ENCODE measurements at places on chromosomes 16 and 17.

- no peak for DNase-seq
Measured at GRCh38 chr17:28906276-28906675, 3.4 kb upstream of the DHRS13 start.

GRCh38 chr17:39568702-39569101 is 39.0 kb downstream of the NEUROD2 start:
- DNase-seq: no peak

DNA sequence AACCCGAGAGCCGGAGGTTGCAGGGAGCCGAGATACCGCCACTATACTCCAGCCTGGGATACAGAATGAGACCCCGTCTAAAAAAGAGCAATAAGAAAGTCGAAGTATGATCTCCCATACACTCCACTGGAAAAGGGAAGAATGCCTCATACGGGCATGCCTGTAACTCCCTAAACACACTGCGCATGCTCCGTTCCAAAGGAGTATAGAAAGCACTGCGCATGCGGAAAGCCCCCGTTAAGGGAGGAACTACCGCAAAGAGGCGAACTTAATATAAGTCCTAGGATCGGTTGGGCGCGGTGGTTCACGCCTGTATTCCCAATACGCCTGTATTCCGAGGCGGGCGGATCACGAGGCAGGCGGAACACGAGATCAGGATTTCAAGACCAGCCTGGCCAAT is 313.1 kb upstream of the ERCC4 start:
- no peak for DNase-seq

DNA sequence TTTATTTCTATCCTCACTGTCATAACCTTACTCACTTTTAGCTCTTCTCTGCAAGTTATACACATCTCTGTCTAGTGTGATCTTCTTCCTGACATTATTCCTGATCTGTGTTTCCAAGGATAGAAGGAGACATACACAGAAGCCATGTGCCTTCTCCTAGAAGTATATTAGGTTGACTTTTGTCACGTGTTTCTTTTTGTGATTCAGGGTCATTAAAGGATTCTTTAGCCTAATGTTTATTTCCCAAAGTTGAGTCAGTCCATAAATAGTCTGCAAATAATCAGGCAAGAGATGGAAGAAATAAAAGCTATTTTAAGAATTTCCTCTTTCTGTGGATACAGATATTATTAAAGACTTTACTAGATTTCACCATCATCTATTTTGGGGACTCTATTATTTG is 214.1 kb upstream of the GOT2 start:
- DNase-seq: no peak

- DNase-seq: no peak
Measured at GRCh38 chr16:52705122-52705521, 158.2 kb upstream of the TOX3 start.

GRCh38 chr16:85200471-85201278 is 88.4 kb upstream of the CIBAR2 start:
- no peak for DNase-seq

- DNase-seq: no peak
Measured at GRCh38 chr16:87331241-87331801, 14.1 kb upstream of the C16orf95 start.

GRCh38 chr16:2428051-2428783 is 1.0 kb upstream of the CCNF start:
- no peak for DNase-seq

DNA sequence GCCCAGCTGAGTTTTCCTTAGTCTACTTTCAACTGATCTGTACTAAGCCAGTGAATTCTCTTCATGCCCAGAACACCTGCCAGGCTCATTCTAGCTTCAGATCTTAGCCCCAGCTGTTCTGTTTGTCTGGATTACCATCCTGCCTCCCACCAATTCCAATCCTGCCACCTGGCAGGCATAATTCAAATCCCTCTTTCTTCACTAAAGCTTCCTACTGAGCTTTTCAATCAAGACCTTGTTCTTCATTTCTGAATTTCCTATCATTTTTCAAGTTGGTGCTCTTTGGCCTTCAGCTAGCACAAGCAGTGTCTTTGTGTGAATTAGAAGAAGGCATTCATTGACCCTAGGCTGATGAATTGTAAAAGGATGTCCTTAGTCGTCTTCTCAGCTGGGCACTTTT is 357.6 kb downstream of the UTP18 start:
- DNase-seq: no peak

GRCh38 chr17:44170499-44171201 is at the start of gene ASB16:
ASB16 (plus strand) TSS chr17:44170704; CDS start chr17:44170790, 86 bp downstream.
- no peak for DNase-seq

- no peak for DNase-seq
Measured at GRCh38 chr16:66923866-66924265, 1.5 kb downstream of the RRAD start.

DNA sequence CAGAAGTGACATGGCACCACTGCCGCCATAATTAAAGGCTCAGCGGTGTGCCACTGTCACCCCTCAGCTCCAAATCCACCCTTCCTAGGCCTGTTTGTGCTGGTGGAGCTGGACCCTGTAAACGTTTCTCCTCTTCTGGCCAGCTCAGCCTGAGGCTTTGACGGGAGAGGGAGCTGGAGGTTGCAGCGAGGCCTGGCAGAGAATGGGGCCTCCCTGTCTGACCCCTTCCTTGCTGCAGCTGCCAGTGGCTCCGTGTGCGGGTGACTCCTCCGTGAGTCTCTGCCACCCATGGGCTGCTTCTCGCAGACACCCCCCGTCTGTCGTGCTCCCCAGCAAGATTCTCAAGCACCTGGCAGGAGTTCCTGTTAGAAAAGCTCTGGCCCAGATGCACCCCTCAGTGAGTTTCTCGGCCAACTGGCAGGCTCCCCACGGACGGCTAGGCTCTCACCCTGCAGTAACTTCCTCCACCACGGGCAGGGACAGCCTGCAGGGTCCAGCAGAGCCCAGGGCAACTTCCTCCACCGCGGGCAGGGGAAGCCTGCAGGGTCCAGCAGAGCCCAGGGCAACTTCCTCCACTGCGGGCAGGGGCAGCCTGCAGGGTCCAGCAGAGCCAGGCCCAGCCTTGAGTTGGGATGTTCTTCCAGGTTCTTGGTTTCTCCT is 4.7 kb upstream of the CHMP6 start:
- DNase-seq: no peak

DNA sequence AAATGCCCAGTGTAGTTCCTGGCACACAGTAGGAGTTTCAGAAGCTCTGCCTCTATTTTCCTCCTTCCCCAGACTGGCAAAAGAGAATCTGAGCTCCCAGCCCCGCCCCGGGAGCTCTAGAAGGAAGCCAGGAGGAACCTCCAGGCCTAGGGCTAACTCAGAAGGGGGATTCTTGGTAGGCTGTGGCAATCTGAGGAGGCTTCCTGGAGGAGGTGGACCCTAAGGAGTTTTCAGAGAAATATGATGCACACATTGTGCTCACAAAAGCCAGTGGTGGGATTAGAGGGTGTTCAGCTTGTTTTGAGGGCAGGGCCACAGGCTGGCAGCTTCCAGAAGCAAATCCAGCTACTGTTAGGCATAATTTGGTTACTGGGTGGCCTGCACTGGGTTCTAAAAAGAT is 10.0 kb downstream of the ADGRG1 start:
- DNase-seq: no peak

DNA sequence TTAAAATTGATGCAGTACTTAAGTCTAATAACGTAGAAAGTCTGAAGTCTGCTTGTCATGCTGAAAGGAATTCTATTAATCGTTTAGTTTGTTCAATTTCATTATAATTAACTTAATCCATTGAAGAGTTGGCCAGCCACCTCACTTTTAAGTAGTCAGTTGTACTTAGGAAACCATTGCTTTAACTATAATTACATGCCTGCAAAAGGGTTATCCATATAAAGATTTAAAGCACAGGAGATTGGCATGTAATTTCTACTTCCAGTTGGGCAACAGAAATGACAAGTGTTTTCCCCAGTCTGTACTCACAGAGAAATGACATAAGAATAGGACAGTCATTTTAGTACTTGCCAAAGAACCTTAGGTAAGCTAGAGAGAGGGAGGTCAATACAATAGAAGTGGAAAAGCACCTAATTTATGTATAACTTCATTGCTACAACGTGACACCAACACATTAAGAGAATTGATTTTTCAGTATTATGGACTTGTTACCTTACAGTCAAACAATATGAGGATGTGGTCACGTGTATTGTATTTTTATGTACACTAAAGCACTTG is 3.7 kb upstream of the USP32 start:
- DNase-seq: no peak

- DNase-seq: no peak
Measured at GRCh38 chr16:87127061-87127765, 190.0 kb downstream of the C16orf95 start.

- no peak for DNase-seq
Measured at GRCh38 chr16:75458029-75458428, 6.5 kb downstream of the TMEM170A start.

DNA sequence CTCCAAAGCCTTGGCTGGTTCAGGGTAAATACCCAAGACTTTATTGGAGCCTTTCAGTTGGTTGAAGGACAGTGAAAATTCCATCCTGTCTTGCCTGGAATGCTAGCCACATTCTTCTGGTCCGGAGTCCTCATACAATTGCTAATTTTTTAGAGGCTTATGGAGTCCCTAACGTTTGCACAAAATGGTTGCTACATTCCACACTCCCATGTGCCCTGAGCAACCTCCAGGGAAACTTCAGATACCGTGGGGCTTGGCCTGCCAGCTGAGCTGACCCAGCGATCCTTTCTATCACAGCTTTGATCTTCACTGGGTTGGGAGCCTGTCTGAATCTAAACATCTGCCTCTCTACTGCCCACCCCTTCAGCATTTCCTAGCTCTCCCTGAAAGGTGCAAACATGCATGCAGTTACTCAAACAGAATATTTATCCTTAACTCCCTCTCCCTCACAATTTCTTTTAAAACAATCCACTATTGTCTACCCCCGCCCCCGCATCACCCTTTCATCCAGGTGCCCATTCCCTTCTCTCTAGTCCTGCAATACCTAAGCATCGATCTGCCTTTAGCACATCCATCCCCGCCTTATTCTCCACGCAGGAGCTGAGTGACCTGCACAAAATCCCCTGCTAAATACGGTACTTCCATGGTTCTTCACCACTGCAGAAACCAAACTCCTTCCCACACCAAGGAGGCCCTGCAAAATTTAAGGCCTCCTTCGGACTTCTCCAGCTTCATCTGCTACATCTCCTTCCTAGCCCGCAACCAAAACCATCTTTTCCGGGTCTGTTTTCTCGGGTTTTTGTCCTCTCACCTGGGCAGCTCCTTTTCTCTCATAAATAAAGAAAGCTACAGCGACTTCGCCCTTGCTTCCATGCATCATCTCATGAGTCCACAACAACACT is 810 bp upstream of the GAN start:
- no peak for DNase-seq

GRCh38 chr17:37174205-37174604 is 201.6 kb upstream of the C17orf78 start:
- DNase-seq: no peak

DNA sequence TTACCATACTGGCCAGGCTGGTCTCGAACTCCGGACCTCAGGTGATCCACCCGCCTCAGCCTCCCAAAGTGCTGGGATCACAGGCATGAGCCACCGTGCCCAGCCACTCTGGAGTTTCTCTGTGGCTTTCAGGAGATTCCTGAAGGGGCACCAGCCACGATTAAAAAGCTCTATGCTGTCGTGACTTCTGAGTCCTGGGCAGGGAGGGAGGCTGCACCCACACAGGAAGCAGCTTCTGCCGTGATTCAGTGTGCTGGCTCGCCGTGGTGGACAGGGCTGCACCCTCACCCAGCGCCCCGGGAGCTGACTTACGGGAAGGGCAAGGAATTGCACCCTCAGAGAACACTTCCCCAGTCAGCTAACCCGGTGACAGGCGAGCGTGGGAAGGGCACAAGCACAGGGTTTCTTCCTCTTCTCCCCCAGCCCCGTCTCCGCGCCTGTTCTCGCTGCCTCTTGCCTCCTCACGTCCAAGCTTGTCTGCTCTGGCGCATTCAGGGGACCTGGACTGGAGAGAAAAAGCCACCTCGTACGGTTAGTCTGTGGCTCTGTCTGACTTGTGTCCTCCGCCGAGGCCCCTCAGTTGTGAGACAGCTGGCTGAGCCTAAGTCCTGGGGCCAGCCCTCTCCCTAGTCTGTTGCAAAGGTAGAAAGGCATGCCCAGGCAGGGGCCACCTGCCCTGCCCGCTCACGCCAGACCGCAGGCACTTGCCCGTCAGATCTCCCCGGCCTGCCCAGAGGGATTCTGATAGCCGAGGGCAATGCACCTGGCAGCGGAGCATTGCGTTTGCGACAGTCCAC is 145.0 kb downstream of the SEC14L1 start:
- no peak for DNase-seq

DNA sequence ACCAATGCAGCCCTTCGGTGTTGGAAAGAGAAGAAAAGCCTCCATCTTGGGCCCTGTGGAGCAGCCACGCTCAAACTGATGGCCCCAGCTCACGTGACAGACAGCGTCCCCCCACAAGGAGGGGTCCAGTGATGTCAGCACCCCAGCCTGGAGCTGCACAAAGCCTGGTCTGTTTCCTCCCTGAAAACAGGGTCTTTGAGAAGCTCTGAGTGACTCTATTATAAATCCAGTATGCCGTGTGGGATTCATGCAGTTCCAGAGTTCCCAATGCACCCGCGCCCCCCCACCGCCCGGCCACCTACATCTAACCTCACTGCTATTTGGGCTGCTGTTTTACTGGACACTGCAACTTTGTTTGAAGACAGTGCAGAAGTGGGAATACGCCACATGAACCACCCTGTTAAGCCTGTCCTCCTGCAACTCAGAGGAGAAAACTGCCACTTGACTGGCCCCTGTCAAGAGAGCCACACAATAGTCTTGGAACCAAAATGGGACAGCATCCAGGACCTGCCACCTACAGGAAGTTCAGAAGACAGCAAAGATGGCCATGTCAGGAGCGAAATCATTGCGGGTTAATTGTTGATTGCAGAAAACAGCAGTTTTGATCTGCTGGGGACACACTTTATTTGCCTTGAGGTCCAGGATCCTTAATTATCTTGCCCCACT is 33.1 kb downstream of the PMP22 start:
- no peak for DNase-seq

GRCh38 chr16:27445502-27446175 is 43.7 kb downstream of the IL21R start:
- DNase-seq: no peak

GRCh38 chr17:72761431-72761830 is 331.1 kb downstream of the SLC39A11 start:
- DNase-seq: no peak

GRCh38 chr17:57464191-57464864 is 208.0 kb downstream of the MSI2 start:
- no peak for DNase-seq

DNA sequence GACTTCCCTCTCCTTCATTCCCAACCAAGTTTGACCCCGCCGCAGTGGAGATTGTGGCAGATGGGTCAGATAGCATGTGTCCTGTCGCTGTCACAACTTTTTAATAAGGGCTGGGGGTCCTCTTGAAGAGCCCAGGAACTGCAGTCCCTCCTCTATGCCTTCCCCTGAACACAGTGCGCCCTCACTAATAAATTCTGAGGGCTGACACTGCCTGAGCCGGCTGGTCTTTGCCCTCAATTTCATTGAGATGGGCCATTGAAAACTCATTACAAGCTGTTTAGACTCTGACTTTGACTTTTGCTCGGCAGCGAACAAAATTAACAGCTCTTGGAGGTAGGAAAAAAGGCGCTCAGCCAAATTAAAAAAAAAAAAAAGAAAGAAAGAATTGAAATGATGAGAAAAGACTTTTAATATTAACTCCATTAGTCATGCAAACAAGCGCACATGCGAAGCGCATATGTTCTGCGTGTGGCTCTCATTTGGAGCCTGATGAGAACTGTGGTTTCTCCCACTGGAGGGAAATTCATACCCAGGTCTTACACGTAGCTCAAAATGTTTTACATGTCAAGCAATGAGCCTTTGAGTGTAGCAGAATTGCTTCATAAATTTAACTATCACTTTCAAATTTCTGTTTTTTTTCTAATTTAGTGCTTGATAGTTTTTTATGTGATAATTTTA is 704.7 kb downstream of the WWOX start:
- no peak for DNase-seq

Measured in activated naive CD4-positive, alpha-beta T cell (primary cell).